ENCODE measurements at places on chromosomes 6 and 20.

DNA sequence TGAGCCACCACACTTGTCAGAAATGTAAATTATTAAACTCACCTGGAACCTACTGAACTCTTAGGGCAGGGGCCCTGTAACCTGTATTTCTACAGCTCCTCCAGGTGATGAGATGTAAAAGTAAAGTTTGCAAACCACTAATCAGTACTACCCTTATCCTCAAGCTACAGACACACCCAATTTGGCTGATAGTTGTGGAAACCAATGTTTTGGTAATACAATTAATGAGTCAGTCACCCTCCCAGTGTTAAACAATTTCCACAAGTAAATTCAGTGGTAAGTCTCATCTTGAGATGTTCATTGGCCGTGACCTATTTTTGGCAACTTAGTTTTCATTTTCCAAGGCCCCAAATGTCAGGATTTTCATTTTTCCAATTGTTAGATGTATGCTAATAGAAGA, 29.6 kb downstream of the GCNT2 start:
- DNase-seq, result no peak

DNA sequence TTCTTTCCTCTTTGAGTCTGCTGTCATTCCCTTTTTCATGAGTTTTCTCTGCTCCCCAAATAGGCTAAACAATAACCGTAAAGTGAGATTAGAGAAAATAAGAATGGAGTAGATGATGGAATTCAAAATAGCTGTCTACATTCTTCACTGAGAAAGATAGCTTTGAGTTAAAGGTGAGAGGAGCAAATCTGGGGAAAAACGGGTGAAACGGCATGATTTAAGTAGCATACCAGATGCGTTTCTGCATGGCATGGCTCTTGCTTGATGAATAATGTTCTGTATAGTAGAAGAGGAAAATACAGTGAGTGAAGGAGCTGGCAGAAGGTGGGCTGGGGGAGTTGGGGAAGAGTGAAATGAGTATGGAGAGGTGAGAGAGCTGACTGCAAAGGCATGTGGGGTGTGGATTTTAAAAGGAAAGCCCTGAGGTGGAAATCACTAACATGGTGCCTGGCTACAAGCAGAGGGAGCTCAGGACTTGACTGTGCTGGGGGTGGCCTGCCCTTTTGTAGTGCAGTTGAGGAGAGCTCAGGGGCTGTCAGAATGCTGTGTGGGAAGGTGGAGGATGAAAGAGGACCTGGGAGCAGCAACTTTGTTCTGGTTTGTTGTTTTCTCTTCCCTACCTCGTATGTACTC, 8.8 kb downstream of the BICRAL start:
- no peak for DNase-seq

DNA sequence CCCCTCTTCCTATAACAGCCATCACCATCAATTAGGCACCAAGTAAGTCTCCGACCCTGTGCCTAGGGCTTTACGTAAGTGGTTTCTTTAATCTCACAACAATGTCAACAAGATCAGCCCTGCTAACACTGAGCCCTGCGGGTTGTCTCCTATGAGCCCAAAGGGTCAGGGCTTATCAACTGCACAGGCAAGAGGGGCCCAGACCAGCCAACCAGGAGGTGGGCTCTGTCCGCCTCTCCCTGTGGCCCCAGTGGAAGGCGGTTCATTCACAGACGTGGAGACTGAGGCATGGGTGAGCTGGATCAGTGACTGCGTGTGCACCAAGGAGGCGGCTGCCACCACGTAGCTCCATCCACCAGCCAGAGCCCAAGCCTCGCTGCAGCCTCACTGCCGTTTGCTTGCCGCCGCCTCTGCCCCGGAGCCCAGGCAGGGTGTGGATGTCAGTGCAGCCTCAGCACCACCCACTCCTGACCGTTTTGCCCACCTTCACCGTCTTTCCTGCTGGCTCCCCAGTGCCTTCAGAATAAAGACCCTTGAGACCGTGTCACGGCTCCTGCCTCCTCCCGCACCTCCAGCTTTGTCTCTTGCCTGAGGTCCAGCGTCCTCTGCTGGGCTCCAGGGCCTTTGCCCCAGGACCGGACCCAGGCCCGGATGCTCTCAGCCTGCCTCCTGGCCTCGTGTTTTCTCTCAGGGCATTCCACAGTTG, 78.7 kb downstream of the DLL1 start:
- DNase-seq, result no peak

DNA sequence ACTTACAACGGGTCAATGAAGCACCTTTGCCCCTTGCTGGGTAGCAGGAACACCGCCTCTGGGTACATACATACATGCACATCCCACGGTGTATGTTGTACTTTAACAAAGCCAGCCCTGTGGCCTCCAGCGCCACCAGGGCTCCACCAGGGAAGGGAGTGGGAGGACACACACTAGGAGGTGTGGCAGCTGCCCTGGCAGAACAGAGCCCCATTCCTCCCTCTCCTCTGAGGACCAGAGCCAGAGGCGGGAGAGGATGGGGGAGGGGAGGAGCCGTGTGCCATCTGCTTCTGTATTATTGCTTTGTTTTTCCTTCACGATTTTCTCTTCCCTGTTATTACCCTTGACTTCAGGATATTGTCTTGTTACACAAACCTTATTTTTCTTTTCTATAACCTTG, 105.8 kb upstream of the TRAF3IP2 start:
- no peak for DNase-seq
